ENCODE measurements at places on chromosomes 12 and 14.

GRCh38 chr14:81144824-81145603, 75.7 kb downstream of the GTF2A1 start:
- no peaks in the 10 kb centered on the region for H3K36me3 ChIP-seq
- no peaks in the 10 kb centered on the region for H3K27me3 ChIP-seq
- H3K4me1 ChIP-seq = peaks cover 9% of the 10 kb centered on the region
- no peak overlapping the region for H3K4me3 ChIP-seq
- no peak for DNase-seq
- no peak overlapping the region for H3K27ac ChIP-seq

DNA sequence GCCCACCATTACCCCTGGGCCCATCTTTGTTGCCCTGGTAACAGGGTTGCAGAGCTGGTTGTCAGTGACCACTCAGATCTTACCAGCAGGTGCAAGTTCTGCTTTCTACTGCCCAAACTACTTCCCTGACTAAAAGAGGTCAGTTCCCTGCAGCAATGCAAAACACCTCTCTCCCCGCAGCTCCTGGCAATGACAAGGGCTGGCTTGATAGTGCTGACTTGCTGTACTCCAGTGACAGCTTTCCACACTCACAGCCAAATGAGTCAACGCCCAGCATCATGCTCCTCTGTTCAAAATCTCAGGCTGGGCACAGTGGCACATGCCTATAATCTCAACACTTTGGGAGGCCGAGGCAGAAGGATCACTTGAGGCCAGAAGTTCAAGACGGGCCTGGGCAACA, 90.6 kb downstream of the CIT start:
- no peak for DNase-seq
- no peak overlapping the region for H3K4me3 ChIP-seq
- H3K27me3 ChIP-seq = no peaks in the 10 kb centered on the region
- peaks cover 6% of the 10 kb centered on the region for H3K36me3 ChIP-seq
- H3K27ac ChIP-seq = no peak overlapping the region

DNA sequence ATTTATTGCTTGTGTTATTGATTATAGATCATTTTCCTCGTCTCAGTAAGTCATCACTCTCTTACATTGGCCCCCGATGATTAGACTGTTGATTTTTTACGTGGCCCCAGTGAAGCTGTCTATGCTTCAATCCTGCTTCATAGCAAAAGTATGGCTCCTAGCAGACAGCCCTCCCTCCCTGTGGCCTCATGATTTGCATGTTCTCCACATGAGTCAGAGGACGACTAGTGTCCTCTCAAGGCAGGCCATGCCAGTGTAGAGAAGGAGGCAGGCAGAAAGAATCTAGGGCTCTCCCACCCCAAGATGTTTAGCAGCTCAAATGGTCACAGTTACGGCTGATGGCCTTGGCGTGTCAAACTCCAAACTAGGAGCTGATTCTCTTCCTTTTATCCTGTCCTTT, 59.6 kb downstream of the FIGNL2 start:
- no peak overlapping the region for H3K27ac ChIP-seq
- no peaks in the 10 kb centered on the region for H3K4me1 ChIP-seq
- no peak for DNase-seq
- no peaks in the 10 kb centered on the region for H3K27me3 ChIP-seq
- H3K4me3 ChIP-seq = no peak overlapping the region

- H3K4me3 ChIP-seq = no peak overlapping the region
- H3K4me1 ChIP-seq = no peaks in the 10 kb centered on the region
- peaks cover 39% of the 10 kb centered on the region for H3K27me3 ChIP-seq
- no peaks in the 10 kb centered on the region for H3K36me3 ChIP-seq
- H3K27ac ChIP-seq = no peak overlapping the region
Measured at GRCh38 chr12:65656156-65656882, 168.0 kb upstream of the HMGA2 start.

DNA sequence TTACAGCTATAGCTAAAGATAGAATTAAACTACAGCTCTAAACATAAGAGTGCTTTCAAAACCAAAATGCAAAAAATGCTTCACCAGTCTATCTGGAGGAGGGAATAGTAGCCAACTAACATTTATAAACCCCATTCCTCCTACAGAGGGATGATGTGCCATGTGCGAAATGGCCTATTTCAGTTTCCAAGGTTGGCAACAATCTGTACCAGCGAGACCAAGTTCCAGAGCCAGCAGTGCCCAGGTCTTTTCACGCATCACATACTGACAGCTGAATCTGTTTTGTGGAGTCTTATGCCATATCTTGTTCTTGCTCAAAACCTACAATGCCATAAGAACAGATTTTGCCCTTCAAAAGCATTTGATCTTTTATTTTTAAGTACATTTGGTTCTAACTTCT, 24.5 kb downstream of the NELL2 start:
- peaks cover 48% of the 10 kb centered on the region for H3K4me1 ChIP-seq
- H3K27me3 ChIP-seq = no peaks in the 10 kb centered on the region
- no peak overlapping the region for H3K27ac ChIP-seq
- H3K36me3 ChIP-seq = peaks cover 13% of the 10 kb centered on the region
- DNase-seq = no peak
- no peak overlapping the region for H3K4me3 ChIP-seq

DNA sequence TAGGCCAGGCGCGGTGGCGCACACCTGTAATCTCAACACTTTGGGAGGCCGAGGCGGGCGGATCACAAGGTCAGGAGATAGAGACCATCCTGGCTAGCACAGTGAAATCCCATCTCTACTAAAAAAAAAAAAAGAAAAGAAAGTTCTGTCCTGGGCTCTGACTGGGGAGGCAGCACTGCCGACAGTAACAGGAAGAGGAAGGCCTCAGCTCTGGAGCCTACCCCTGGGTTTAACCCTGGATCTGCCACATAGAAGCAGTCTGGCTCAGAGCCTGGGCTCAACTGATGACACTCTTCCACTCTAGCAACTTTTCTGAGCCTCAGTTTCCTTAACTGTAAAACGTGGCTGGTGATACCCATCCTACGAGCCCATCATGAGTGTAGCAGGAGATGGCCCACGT, 60.5 kb downstream of the ACTN1 start:
- no peak for DNase-seq
- no peaks in the 10 kb centered on the region for H3K4me1 ChIP-seq
- H3K27me3 ChIP-seq = no peaks in the 10 kb centered on the region
- no peak overlapping the region for H3K4me3 ChIP-seq
- peaks cover 10% of the 10 kb centered on the region for H3K36me3 ChIP-seq
- H3K27ac ChIP-seq = no peak overlapping the region

DNA sequence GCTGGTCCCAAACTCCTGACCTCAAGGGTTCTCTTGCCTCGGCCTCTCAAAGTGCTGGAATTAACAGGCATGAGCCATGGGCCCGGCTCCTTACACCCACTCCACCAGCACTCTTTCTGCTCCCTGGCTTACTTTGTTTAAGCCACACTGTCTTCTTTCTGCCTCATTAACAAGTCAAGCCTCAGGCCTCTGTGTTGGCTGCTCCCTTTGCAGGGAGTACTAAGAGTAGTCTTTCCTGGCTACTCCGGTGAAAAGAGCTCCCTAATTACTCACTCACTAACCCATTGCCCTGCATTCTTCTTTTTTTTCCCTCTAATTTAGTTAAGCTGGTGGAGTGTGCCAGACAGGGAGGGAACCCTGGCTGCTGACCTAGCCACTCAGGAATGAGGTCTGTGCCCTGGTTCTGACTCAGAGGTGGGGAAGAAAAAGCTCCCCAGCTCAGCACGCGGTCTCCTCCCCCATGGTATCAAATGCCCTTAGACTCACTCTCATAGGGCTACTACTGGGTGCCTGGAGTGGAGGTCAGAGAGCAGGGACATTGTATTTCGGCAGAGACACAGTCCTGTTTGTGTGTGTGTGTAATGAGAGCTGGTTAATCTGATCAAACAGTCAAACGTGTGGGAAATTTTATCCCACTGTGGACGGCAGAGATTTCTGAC, 19.8 kb downstream of the GALNT6 start:
- H3K27ac ChIP-seq = peak overlapping the region; percentile 22
- H3K4me3 ChIP-seq = no peak overlapping the region
- H3K36me3 ChIP-seq = peaks cover 22% of the 10 kb centered on the region
- peaks cover 29% of the 10 kb centered on the region for H3K4me1 ChIP-seq
- no peaks in the 10 kb centered on the region for H3K27me3 ChIP-seq

DNA sequence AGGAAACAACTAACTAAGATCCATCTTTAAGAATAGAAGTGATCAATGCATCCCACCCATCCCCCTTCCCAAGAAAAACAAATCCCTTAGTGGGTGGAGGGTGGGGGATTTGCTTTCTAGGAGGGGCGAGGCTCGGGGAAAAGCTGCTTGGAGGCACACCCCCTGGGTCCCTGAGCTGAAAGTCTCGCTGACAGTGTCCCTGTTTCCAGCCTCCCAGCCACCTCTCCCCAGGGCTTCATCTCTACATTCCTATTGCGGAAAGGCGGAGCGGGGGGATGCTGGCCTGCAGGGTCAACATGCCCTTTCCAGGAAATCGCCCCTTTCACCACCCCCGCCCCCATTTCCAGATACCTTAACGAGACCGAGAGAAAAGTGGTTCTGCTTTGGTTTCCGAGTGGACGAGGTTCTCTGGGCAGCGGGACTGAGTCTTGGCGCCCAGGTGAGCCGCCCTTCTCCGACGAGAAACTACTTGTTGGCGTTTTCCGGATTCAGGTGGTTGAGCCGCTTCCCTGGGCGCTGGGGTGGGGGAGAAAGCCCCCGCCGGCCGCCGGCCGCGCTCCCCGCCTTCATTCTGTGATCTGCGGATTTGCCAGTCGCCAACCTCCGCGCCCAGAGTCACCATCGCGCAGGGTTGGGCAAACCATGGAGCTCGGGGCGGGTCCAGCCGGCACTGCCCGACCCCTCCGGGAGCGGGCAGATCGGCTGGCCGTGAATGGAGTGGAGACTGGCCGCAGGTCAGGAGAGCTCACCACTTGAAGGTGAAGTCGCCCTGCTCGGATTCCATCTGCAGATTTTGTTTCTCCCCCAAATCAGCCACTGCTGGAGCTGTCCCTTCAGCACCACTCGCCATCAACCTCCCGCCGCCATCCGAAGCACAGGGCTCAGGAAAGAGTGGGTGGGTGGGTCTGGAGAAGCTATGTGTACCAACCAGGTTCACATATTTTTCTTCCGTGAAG, 505 bp downstream of the KCNC2 start:
- no peak for DNase-seq
- H3K27ac ChIP-seq = no peak overlapping the region
- no peaks in the 10 kb centered on the region for H3K36me3 ChIP-seq
- peaks cover 43% of the 10 kb centered on the region for H3K27me3 ChIP-seq
- H3K4me1 ChIP-seq = no peaks in the 10 kb centered on the region

DNA sequence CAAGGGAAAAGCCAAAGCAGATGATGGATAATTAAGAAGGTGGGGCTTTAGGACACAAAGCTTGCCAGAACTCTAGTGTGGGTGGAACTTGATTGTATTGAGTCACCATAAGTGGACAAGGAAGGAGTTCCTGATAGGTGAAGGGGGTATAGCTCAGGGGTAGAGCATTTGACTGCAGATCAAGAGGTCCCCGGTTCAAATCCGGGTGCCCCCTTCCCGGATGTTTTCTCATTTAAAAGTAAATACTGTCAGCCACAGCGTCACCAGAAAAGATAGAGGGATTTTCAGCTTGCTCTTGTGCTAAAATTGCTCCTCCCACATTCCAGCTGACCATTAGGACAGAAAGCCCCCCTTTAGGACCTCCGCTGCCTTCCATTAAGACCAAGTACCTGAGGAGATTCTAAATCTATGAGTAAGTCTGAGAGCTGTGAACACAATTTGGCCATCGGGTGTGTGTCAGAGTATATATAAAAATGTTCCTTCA, 36.6 kb downstream of the DCAF4 start:
- no peak overlapping the region for H3K4me3 ChIP-seq
- no peaks in the 10 kb centered on the region for H3K27me3 ChIP-seq
- no peak overlapping the region for H3K27ac ChIP-seq
- DNase-seq = no peak
- H3K4me1 ChIP-seq = no peaks in the 10 kb centered on the region
- H3K36me3 ChIP-seq = peaks cover 11% of the 10 kb centered on the region

DNA sequence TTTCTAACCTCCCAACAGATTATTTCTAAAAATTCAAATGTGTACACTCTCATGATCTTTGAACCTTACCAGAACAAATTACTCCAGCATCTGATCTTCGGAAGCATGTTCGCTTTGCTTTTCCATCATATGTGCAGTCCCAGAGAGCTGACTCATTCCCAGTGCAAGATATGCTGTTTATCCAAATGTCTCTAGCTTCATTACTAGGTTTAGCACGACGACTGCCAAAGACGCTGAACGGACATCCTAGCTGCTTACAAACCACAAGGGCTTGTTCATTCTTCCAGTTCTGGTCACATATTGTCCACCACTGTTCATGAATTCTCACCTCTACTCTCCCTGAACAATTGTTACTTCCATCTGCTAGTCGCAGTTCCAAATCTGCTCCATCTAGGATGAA, 40.5 kb downstream of the CD163L1 start:
- H3K27me3 ChIP-seq = peaks cover 23% of the 10 kb centered on the region
- no peak for DNase-seq
- no peak overlapping the region for H3K4me3 ChIP-seq
- no peaks in the 10 kb centered on the region for H3K4me1 ChIP-seq

- no peak for DNase-seq
- no peak overlapping the region for H3K4me3 ChIP-seq
- H3K27me3 ChIP-seq = peaks cover 15% of the 10 kb centered on the region
- no peak overlapping the region for H3K27ac ChIP-seq
- no peaks in the 10 kb centered on the region for H3K36me3 ChIP-seq
Measured at GRCh38 chr12:65287426-65287825, 8.9 kb downstream of the MSRB3 start.

- H3K27ac ChIP-seq = no peak overlapping the region
- H3K36me3 ChIP-seq = no peaks in the 10 kb centered on the region
- H3K27me3 ChIP-seq = no peaks in the 10 kb centered on the region
- H3K4me3 ChIP-seq = no peak overlapping the region
Measured at GRCh38 chr12:19234981-19235871, 105.7 kb downstream of the PLEKHA5 start.

DNA sequence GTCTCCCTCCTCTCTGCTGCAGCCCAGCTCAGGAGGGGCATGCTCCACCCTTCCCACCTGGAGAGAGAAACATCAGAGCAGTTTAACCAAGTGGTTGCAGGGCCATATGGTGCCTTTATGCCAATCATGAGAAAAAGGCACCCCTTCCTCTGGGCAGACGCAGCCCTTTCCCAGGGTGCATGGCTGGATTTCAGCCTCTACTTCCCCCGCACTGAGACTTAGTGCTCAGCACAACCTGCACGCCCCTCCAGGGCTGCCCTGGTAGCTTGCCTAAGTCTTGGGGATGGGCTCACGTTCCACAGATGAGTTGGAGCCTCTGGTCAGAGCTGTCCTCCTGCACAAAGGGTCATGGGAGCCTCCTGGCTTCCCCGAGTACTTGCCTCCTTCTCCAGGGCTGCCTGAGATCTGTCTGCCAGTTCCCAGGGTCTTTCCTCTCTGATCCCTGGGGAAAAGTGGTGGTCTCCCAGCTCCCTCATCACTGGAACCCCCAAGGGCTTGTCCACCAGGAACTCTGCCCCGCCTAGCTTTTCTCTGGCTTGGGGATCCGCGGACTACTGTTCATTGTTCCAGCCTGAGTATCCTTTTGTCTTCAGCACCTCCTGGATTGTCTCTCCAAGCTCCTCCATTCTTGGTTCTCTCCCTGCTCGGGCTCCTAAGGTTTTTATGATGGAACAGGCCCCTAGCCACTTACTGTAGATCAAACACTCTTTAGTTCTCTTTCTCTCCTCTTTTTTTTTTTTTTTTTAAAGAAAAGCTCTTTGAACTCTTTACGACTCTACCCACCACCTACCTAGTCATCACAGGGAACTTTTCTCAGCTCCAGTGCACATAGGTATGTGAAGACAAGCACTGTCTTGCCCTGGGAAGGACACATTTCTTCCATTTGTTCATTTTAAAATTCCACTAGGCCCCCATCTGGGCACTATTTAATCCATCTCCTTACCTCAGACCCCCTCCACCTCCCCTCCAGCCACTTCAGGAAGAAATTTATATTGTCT, 6.1 kb upstream of the KRT74 start:
- DNase-seq = no peak
- H3K27ac ChIP-seq = peak overlapping the region; percentile 86
- H3K36me3 ChIP-seq = no peaks in the 10 kb centered on the region
- no peak overlapping the region for H3K4me3 ChIP-seq
- H3K4me1 ChIP-seq = peaks cover 30% of the 10 kb centered on the region
- H3K27me3 ChIP-seq = peaks cover 15% of the 10 kb centered on the region

Measured in central memory CD8-positive, alpha-beta T cell (primary cell).